ENCODE measurements at places on chromosomes 11 and 22. TPM values are rescaled to one million over a fixed set of nuclear protein-coding genes. Genes with fewer than 3 reads are reported as not detected.

DNA sequence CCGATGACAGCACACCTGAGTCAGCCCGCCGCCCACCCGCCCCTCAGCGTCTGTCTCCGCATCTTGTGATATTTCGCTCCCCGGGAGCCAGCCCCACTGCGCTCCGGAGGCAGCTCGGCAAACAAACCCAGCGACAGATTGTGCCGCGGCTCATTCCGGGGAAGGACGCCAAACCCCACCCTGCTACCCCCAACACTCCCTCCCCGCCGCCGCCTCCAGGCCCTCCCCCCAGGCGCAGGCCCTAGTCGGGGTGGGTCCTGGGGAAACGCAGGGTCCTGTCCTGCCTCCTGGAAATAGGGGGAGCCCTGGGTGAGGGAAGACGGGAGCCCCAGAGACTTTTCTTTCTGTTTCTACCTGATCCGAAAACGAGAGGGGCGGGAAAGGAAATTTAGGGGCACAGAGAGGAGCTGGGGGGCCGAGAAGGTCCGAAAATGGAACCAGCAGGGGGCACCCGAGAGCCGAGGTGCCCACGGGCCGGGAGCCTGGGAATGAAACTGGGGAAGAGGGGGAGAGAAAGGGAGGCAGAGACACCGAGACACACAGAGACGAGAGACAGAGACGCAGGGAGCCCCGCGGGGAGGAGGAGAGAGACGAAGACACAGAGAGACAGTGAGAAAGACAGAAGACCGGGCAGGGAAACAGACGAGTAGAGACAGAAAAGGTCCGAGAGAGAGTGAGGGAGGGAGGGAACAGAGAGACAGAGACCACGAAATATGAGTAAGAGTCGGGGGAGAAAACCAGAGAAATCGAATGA, 1.7 kb upstream of the RTN4RL2 start:
- DNase-seq = peak; percentile 60

- DNase-seq = no peak
Observed at GRCh38 chr22:38449776-38450175, 5.2 kb downstream of the KCNJ4 start.

DNA sequence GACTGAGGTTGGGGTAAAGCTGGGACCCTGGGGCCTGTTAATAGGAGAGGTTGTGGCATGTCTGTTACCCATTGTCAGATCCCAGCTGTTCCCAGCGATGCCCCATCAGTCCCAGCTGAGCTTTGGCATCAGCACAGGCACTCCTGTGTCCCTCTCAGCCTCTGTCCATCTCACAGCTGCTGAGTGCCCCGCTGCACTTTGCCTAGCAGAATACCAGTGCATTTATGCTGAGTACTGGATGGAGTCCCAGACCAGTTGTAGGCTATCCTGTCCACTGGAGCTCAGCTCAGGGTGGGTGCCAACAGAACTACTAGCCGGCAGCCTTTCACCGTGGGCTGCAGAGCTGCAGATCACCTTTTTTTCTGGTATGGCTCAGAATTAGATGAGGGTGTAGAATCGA, 9.9 kb downstream of the FXYD6 start:
- DNase-seq = no peak

- DNase-seq = peak; percentile 12
Observed at GRCh38 chr22:29480512-29481264, 670 bp downstream of the NEFH start.

GRCh38 chr11:114195981-114196731, 100.0 kb upstream of the NNMT start:
- DNase-seq = peak; percentile 32

GRCh38 chr22:31802575-31802974, 48.8 kb downstream of the DEPDC5 start:
- no peak for DNase-seq

DNA sequence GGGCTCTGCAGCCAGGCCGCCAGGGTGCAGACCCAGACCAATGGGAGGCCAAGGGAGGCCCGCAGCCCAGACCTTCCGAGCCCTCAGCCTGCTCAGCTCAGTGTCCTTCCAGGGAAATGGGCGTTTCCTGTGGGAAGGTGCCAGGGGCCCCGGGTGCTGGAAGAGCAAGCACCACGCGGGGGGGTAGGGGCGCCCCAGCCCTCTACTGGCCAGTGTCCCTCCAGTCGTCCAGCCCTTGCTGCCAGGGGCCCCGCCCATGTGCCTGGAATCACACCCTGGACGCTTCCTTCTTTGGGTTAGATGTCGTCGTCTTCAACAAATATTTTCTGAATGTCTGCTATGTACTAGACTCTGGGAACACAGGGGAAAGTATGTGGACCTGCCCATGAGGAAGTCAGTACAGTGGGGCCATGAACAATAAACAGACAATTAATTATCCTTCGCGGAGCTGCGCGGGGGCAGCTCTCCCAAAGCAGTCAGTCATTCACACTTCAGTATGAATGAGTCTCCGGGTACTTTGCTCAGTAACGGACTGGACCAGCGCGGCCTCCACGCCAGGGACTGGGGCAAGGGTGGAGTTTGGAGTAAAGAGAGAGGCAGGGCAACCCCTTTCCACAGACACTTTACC, 60.2 kb downstream of the CDKN1C start:
- no peak for DNase-seq

DNA sequence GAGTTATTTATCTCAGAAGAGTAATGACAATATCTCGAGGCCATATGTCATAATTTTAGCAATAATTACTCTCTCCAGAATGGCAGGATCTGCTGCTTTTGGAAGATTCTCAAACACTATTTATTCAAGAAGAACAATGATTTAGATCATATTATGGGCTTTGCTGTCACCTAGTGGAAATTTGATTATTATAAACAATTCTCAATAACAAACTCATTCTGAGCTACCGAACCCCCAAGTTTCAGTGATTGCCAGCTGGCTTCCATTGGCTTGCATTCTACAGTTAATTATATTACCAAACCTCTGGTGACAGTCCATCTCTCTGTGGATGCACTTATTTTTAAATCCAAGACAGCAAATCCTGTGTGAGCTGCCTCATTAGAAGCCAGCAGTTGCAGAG, 27.9 kb upstream of the SLC36A4 start:
- no peak for DNase-seq

GRCh38 chr22:31812977-31813605, 59.3 kb downstream of the DEPDC5 start:
- no peak for DNase-seq

GRCh38 chr22:47051441-47052071, 289.1 kb downstream of the TBC1D22A start:
- no peak for DNase-seq

DNA sequence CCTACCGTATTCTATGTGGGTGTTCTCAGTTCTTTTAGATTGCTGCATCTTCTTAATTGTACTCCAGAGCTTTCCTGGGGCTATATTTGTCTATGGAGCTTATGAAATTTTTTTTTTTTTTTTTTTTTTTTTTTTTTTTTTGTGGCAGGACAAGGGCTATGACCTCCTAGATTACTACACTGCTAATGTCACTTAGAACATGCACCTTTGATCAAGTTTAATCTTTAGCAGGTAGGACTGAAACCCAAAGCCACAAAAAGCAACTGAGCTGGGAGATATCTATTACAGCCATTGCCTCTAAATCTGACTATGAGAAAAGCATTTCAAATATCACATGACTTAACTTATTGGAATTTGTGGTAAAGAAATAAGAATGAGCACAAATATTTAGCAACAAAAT, 21.7 kb upstream of the ABTB2 start:
- DNase-seq = no peak

- DNase-seq = no peak
Observed at GRCh38 chr11:100354736-100355135, 332.4 kb upstream of the ARHGAP42 start.

- DNase-seq = no peak
Observed at GRCh38 chr11:26859416-26859815, 134.5 kb upstream of the FIBIN start.

DNA sequence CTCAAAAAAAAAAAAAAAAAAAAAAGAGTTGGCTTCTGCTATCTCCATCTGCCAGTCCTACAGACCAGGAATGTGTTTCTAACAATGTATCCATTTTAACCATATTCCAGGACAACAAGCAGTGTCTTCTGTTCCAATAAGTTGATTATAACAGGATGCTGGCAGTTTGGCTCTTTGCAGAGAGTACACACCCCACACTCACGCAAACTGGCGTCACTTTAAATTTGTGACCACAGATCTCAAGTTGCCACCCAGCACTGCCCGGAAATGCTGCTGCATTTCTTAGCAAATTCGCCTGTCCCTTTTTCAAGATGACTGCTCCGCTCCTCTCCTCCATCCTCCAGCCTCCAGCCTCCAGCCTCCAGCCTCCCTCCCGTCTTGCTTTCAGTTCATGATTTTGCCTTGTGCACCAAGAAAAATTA, 44.3 kb downstream of the SCGB1A1 start:
- no peak for DNase-seq

Gene HEPACAM
- polyA plus RNA-seq = not detected

Gene TYR
- not detected for polyA plus RNA-seq

Gene BCO2
- polyA plus RNA-seq = 0.17 TPM

Gene KCNJ1
- polyA plus RNA-seq = not detected

Gene MS4A12
- polyA plus RNA-seq = not detected

Gene EHF
- polyA plus RNA-seq = not detected

Gene POU2AF3
- not detected for polyA plus RNA-seq

Measured in CD8-positive, alpha-beta memory T cell (primary cell).